ENCODE measurements at places on chromosomes 5 and 9. TPM values are rescaled to one million over a fixed set of nuclear protein-coding genes. Genes with fewer than 3 reads are reported as not detected.

The TRPM6 gene
- 0.96 TPM for polyA plus RNA-seq

The LCN15 gene
- polyA plus RNA-seq, result 0.06 TPM

The ASPN gene
- 33.5 TPM for polyA plus RNA-seq

- no peak for DNase-seq
These were observed 105.2 kb downstream of the WNK2 start for GRCh38 chr9:93288891-93289883.

- DNase-seq, result no peak
These were observed 480.9 kb upstream of the PAPPA start for GRCh38 chr9:115672477-115673316.

- DNase-seq, result no peak
These were observed 566.2 kb downstream of the BNC2 start for GRCh38 chr9:16304301-16304700.

GRCh38 chr5:14006823-14007520, 62.5 kb upstream of the DNAH5 start:
- no peak for DNase-seq

DNA sequence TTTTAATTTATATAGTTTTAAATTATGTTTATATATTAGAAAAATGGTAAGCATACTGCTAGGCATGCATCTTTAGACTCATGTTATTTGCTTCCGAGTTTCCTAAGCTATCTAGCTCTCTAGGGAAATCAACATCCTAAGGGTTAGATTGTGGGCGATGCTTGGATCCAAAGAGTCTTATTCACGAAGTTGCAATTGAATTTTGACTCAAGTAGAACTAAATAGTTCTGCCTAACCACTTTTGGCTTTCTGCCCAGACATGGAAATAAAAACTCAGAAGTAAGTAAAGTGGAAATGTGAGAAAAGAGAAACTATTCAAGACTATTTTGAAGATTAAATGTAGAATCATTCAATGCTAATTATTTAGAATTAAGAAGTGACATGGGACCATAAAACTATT, 440.4 kb downstream of the CDH18 start:
- peak; percentile 6 for DNase-seq

- DNase-seq, result no peak
These were observed 83.0 kb downstream of the SMC2 start for GRCh38 chr9:104177003-104177611.

- DNase-seq, result no peak
These were observed 1.1 kb upstream of the NDST1 start for GRCh38 chr5:150506571-150507473.

- no peak for DNase-seq
These were observed 4.7 kb upstream of the CFAP90 start for GRCh38 chr5:7855611-7856010.
